ENCODE measurements at places on chromosomes 12 and 14.

DNA sequence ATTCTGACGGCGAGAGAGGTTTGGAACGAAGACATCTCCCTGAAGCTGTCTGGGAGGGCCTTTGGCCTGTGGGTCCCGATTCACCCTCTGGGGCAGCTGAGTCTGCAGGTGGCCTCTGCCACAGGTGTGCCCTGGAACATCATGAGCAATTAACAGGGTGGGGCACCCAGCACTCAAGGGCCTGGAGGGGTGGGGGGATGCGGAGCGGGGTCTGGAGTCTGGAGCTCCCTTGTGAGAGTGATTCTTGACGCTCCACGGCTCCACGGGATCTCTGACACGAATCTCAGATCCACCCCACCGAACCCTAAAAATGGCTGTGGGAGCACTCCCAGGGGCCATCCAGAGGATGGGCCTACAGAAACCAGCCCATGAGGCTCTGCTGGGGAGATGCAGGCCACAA lies 8.3 kb downstream of the ITPK1 start:
- DNase-seq = no peak

DNA sequence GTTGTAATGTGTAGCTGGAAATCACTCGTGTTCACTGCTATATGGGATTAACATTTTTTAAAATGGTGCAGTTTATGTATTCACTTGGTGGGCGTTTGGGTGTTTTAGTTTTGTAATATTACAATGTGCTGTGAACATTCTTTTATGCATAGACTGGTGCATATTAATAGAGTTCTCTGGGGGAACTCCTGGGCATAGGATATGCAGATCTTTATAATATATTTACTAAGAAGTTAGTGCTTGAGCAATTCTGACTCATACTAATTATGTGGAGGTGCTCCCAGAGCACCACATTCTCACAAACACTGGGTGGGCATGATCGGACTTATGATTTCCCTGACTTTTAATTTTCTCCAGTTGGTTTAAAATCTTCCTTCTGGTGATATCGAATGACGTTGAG lies 342.3 kb downstream of the PDZRN4 start:
- DNase-seq = no peak

GRCh38 chr12:60684988-60685655 lies 1089.3 kb downstream of the SLC16A7 start:
- DNase-seq = no peak

GRCh38 chr14:100546051-100546443 lies 41.2 kb downstream of the BEGAIN start:
- DNase-seq = no peak

DNA sequence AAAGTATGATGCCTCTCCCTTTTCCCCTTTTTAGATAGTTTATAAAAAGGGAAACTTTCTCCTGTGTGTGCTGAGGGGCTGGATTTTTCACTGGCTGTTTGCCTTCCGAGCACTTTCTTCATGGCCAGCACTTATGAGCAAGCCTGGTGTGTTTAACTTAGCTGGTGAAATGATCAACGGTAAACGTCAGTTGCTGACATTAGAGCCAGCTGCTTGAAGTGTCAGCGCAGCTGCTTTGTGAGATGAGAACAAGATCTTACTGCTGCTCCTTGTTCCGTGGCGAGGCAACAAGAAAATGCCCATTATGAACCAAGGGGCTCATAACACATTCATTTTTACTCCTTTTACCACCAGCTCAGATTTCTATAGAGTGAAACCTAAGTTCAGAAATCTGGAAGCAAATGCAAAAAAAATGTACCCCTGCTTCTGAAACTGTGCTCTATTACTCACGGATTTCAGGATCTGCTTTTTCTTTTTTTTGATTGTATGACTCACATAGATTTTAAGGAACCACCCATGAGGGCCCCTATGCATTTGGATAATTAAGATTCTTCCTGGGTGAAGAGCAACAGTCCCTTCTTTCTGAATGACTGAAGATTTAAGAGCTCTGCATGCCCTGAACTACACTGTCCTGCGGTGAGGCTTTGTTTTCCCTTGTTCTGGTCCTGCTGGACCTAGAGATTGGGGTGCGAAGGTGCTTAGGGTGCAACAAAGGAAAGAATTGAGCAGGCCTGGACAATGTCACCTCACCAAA lies 74.3 kb upstream of the CPM start:
- peak; percentile 83 for DNase-seq

- DNase-seq = no peak
Observed at GRCh38 chr12:1502831-1503230, 91.5 kb downstream of the FBXL14 start.

- DNase-seq = no peak
Observed at GRCh38 chr14:50065583-50065982, 50.8 kb downstream of the VCPKMT start.
